Fibroblast of skin of right quadriceps (primary cell): ENCODE measurements at places on chromosomes 1 and 21.

DNA sequence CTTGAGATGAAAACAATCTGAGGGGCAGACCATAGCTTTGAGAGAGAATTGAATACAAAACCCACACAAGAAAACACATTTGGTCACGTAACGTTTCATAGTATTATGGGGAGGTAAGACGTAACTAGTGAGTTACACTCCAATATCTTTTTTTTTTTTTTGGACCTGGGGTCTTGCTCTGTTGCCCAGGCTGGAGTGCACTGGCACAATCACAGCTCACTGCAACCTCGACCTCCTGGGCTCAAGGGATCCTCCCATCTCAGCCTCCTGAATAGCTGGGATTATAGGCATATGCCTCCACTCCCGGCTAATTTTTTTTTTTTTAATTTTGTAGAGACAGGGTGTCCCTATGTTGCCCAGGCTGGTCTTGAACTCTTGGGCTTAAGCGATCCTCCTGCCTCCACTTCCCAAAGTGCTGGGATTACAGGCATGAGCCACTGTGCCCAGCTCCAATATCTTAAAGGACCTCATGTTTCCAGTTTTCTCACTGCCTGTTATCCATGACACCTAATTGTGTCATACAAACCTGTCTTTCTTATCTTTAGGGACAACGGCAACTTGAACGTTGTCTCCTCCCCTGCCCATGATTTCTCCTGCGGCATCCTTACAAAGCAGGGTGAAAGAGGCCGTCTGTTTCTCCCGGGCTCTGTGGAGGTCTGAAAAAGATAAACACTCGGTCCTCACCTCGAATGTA, 5.3 kb downstream of the TRIM45 start:
- no peak for DNase-seq

GRCh38 chr1:172929006-172929405, 121.7 kb downstream of the TNFSF18 start:
- DNase-seq, result peak; percentile 61

DNA sequence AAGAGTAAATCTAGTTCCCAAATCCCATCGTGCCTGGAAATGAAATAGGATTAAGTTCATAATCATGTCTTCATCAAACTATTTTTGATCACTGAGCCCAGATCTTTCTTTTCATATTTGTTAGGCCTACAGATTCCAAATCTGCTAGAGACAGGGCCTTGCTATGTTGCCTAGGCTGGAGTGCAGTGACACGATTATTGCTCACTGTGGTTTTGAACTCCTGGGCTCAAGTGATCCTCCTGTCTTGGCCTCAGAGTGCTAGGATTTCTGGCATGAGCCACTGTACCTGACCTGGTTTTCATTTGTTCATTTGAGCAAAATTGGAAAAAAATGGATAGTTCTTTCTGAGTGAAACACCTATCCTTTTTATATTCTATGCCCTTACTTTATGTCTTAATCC, 28.0 kb upstream of the DIPK1A start:
- DNase-seq, result no peak

GRCh38 chr1:188429386-188429785, 1600.6 kb downstream of the PLA2G4A start:
- DNase-seq, result peak; percentile 8

- no peak for DNase-seq
These were observed 56.7 kb downstream of the UCK2 start for GRCh38 chr1:165884009-165884689.

GRCh38 chr21:32499249-32500055, 85.9 kb downstream of the TCP10L start:
- DNase-seq, result peak; percentile 35

DNA sequence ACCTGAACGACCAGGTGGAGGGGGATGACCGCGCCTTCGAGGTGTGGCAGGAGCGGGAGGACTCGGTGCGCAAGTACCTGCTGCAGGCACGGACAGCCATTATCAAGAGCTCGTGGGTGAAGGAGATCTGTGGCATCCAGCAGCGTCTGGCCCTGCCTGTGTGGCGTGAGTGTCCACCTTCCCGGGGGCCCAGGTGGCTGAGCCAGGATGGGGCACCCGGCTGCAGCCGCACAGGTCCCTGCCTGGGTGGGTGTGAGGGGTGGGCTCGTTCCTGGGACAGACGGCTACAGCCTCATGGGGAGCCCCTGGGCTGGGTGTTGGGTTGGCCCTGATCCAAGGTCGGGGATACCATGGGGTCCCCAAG, 65.2 kb downstream of the TRIM11 start:
- DNase-seq, result no peak

DNA sequence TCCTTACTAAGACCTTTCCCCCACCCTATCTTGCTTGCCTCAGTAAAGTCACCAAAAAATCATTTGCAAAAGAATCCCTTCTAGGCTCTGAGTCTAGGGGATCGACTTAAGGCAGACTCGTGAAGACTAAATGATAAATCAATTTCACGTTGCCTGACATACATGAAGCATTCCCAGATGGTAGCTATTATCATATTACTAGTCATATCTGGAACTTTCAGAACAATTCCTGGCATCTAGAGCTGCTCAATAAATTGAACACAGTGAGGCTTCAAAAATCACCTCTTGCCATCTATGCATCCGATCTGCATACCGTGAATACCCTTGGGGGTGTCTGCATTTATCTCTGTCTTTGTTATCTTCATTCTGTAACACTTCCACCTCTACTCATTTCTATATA, 49.6 kb upstream of the DAB1 start:
- DNase-seq, result peak; percentile 77

- no peak for DNase-seq
These were observed 79.6 kb downstream of the MAP3K21 start for GRCh38 chr1:233406994-233407631.

- peak; percentile 54 for DNase-seq
These were observed 228.5 kb downstream of the LRRC40 start for GRCh38 chr1:69976896-69977295.

GRCh38 chr1:110258734-110259133, 48.6 kb downstream of the KCNC4 start:
- no peak for DNase-seq
